Activated B cell treated with CpG ODN at 0.5 μM for 24 hours (primary cell): ENCODE measurements at places on chromosomes 16 and 17. TPM values are rescaled to one million over a fixed set of nuclear protein-coding genes. Genes with fewer than 3 reads are reported as not detected.

DNA sequence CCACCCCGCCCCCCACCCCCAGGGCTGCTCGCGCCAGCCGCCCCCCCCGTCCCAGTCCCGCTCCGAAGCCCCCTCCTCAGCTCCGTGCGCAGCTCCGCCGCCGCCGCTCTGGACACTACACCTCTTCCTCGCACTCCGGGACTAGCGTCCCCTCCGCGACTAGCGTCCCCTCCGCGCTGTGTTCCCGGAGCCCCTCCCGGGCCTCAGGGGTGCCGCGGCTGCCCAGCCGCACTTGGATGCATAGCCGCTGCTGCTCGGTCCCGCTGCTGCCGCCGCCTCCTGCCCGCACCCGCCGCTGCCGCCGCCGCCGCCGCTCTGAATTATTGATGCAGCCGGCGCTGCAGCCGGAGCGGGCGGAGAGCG lies at the start of gene CBLN1:
Gene CBLN1 (minus strand): TSS at position 359 of the 363 bp plus-strand sequence. CDS start 373 bp downstream, outside the sequence.
- no peak for DNase-seq
- H3K27ac ChIP-seq = no peak within 1 kb of the TSS

ACSM5 gene
- total RNA-seq = not detected in 2 replicates

DNA sequence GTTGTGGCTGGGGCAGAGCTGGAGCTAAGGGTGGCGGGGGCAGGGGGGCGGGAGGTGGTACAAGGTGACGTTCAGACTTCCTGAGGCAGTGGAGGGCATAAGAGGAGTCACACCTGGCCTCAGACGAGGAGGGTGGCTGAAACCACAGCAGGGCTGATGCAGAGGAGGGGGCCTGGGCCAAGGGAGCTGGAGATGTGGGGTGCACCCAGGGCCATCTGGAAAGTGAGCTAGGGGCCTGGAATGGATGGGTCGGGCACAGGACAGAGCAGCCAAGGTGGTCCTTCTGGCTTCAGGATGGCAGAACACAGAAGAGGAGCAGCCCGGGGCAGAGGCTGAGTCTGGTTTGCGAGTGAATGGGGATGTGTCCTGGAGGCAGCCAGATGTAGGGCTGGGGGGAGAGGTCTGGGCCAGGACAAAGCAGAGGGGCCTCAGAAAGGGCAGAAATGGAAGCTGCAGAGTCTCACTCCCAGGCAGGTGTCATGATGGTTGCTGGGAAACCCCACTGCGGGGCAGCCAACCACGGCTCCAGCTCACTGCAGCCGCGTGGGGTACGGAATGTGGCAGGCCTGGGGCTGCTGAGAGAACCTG lies 57.6 kb downstream of the PRMT7 start:
- peak overlapping the region; percentile 44 for H3K4me3 ChIP-seq
- peaks cover 2% of the 10 kb centered on the region for H3K27me3 ChIP-seq
- H3K27ac ChIP-seq = peak overlapping the region; percentile 66
- H3K4me1 ChIP-seq = peaks cover 54% of the 10 kb centered on the region
- H3K36me3 ChIP-seq = no peaks in the 10 kb centered on the region

DNA sequence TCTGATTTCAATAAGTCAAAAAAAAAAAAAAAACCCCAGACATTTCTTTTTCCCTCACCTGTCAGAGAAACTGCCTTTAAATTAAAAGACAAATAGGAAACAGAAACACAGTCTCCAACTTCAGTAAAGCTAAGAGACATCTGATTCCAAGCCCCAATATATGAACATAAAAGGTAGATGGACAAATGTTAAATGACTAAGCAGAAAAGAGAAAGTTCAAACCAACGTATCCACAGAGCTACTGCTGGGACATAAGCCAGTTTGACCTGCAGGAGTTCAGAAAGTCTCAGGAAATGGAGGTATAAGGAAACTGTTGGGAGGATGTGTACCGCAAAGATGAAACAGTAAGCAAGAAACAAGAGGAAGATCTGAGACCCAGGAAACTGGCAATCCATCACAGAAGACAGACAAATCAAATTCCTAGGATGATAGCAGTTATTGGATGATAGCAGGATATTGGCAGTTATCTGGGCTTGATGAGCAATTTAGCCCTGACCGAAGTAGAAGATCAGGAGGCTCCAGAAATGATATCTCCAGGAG lies 135.0 kb downstream of the BRIP1 start:
- H3K4me3 ChIP-seq = no peak overlapping the region
- no peaks in the 10 kb centered on the region for H3K4me1 ChIP-seq
- no peaks in the 10 kb centered on the region for H3K36me3 ChIP-seq
- no peak for DNase-seq

ZG16 gene
- total RNA-seq = not detected in 2 replicates

KRT9 gene
- total RNA-seq = not detected in 2 replicates

GRCh38 chr17:17226451-17227265 lies 10.3 kb downstream of the FLCN start:
- H3K36me3 ChIP-seq = peaks cover 94% of the 10 kb centered on the region
- H3K27ac ChIP-seq = no peak overlapping the region
- DNase-seq = no peak
- no peaks in the 10 kb centered on the region for H3K27me3 ChIP-seq
- H3K4me3 ChIP-seq = no peak overlapping the region

DNA sequence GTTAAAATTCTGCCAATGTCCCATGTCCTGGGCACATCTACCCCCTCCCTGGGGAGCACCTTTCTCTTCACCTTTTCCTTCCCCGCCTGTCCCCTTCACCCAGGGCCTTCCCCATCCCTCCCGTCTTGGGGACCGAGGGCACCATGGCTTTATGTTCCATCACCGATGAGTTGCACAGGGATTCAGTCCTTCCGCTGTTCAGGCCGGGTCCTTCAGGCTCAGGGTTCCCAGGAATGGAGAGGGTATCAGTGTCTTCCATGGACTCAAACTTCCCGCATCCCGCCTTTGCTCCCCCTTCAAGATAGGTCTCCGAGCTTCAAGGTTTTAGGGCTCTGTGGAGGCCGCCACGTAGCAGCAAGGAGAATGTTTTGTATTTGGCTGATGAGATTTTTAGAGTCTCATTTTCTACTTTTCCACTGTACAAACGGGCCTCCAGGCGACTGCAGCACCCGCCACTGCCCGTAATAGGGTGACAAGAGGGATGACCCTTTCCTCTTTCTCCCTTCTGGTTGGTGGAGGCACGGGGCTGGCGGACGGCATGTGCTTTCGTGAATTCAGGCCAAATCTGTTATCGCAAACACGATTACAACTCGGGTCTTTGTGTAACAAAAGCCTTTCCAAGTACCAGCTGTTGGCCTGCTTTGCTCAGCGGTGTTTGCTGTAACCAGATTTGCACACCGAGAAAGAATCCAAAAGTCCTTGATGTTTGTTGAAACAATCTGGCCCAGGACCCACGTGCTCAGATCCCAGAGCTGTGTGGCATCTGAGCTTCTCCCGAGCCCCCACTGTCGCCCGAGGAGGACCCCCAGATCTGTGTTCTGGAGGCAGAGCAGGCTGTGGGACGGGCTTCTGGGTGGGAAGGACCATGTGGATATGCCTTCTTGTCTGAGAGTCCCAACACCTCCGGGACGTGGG lies 236.3 kb downstream of the SEC14L1 start:
- peaks cover 2% of the 10 kb centered on the region for H3K36me3 ChIP-seq
- no peak overlapping the region for H3K4me3 ChIP-seq
- H3K27me3 ChIP-seq = no peaks in the 10 kb centered on the region
- H3K4me1 ChIP-seq = peaks cover 45% of the 10 kb centered on the region
- no peak overlapping the region for H3K27ac ChIP-seq
- no peak for DNase-seq

- no peak for DNase-seq
- no peak overlapping the region for H3K27ac ChIP-seq
- no peak overlapping the region for H3K4me3 ChIP-seq
- H3K4me1 ChIP-seq = peaks cover 32% of the 10 kb centered on the region
These were observed 79.9 kb upstream of the CBX4 start for GRCh38 chr17:79919164-79919585.

GRCh38 chr16:83926726-83927397 lies 26.2 kb upstream of the OSGIN1 start:
- no peak overlapping the region for H3K4me3 ChIP-seq
- peaks cover 5% of the 10 kb centered on the region for H3K4me1 ChIP-seq
- H3K36me3 ChIP-seq = peaks cover 26% of the 10 kb centered on the region
- DNase-seq = peak; percentile 56
- no peak overlapping the region for H3K27ac ChIP-seq

DNA sequence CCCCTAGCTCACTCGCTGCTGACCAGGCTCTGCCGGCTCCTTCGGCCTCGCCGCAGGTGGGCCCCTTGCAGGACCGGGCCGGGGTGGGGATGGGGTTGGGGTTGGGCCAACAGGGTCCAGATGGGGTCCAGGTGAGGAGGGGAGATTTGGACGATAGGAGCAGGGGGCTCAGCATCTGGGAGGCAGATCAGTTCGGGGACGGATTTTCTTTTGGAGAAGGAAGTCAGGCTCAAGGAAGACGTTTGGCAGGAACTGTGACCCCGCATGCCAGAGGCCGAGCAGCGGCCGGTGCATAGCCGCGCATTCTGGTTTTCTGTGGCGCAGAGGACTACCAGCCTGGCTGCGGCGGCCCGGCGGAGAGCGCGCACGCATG lies 845 bp upstream of the ALDOA start:
- H3K27me3 ChIP-seq = no peaks in the 10 kb centered on the region
- peak overlapping the region; percentile 99 for H3K4me3 ChIP-seq
- peaks cover 35% of the 10 kb centered on the region for H3K4me1 ChIP-seq
- peak overlapping the region; percentile 99 for H3K27ac ChIP-seq
- H3K36me3 ChIP-seq = peaks cover 33% of the 10 kb centered on the region
- DNase-seq = no peak

- H3K27ac ChIP-seq = no peak overlapping the region
- peaks cover 2% of the 10 kb centered on the region for H3K4me1 ChIP-seq
These were observed 6.9 kb upstream of the UTP6 start for GRCh38 chr17:31908386-31908785.

DNA sequence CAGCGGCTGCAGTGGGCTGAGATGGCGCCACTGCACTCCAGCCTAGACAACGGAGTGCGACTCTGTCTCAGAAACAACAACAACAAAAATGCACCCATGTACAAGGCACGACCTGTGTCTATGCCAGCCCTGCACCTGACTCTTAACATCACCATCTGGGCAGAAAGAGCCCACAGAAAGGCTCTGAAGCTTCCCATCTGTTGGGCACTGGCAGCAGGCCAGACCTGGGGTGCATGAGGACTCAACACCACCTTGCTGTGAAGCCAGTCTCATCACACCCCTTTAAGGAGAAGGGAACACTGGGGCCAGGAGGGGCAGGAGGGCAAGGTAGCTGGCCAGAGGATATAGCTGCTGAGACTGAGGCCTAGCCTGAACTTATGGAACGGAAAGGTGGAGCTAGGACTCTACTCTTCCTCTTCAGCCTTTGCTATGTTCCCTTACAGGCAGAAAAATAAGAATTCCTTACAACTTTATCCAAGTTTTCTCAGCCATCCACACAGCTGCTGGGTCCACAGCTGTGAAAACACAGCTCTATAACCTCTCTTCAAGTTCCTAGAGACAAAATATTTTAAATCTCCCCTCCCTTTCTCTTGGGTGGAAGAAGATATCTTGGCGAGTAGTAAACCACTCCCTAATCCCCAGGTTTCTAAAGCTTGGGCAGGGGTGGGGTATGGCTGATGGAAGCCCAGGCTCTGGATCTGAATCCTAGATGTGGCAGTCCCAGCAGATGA lies 2.8 kb downstream of the ELOB start:
- no peak overlapping the region for H3K4me3 ChIP-seq
- no peaks in the 10 kb centered on the region for H3K27me3 ChIP-seq
- H3K36me3 ChIP-seq = peaks cover 68% of the 10 kb centered on the region
- no peak overlapping the region for H3K27ac ChIP-seq
- no peak for DNase-seq

GRCh38 chr16:48617104-48617705 lies 7.2 kb upstream of the N4BP1 start:
- no peak overlapping the region for H3K27ac ChIP-seq
- H3K4me3 ChIP-seq = no peak overlapping the region
- H3K36me3 ChIP-seq = no peaks in the 10 kb centered on the region
- no peak for DNase-seq
- H3K27me3 ChIP-seq = peaks cover 9% of the 10 kb centered on the region
- peaks cover 27% of the 10 kb centered on the region for H3K4me1 ChIP-seq

GRCh38 chr16:58197314-58198012 lies 443 bp downstream of the CSNK2A2 start:
- no peaks in the 10 kb centered on the region for H3K27me3 ChIP-seq
- peak overlapping the region; percentile 87 for H3K4me3 ChIP-seq
- peak overlapping the region; percentile 52 for H3K27ac ChIP-seq
- DNase-seq = peak; percentile 24

- peaks cover 67% of the 10 kb centered on the region for H3K4me1 ChIP-seq
- peaks cover 47% of the 10 kb centered on the region for H3K36me3 ChIP-seq
- peak overlapping the region; percentile 93 for H3K27ac ChIP-seq
- no peak for DNase-seq
- peak overlapping the region; percentile 86 for H3K4me3 ChIP-seq
These were observed 1.2 kb downstream of the SNX20 start for GRCh38 chr16:50679676-50680555.

GRCh38 chr17:70987867-70988340 lies 818.6 kb downstream of the KCNJ2 start:
- no peak for DNase-seq
- H3K27me3 ChIP-seq = no peaks in the 10 kb centered on the region
- H3K4me3 ChIP-seq = no peak overlapping the region
- H3K4me1 ChIP-seq = no peaks in the 10 kb centered on the region
- no peaks in the 10 kb centered on the region for H3K36me3 ChIP-seq

ADGRG1 gene
- 0.13 and 0.15 TPM in 2 replicates for total RNA-seq

DNA sequence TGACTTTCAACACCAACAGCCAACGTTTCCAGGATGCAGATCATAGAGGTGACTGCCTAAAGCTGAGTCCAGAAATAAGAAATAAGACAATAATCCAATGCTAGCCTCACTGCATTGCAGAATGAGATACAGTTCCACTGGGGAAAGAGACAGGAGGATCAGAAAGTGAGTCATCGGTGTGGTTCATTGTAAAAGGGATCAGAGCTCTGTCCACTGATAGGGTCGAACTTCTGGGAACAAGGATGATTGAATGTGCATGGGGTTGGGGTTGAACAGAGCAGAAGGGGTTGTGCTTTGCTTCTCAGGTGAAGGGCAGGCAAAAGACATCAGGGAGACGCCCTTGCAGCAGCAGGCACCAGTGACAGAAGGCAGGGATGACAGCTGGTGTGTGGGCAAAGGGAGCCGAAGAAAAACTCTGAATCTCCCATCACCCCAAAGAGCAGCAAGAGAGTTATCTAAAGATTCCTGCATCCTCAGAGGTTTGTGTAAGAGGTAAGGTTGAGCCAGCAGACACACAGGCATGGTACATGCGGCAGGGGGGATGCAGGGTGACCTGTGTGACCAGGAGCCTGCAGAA lies 16.4 kb downstream of the CLEC10A start:
- H3K4me3 ChIP-seq = no peak overlapping the region
- H3K27me3 ChIP-seq = peaks cover 31% of the 10 kb centered on the region
- H3K4me1 ChIP-seq = peaks cover 2% of the 10 kb centered on the region
- H3K27ac ChIP-seq = no peak overlapping the region
- no peak for DNase-seq

- peaks cover 7% of the 10 kb centered on the region for H3K4me1 ChIP-seq
- H3K36me3 ChIP-seq = no peaks in the 10 kb centered on the region
- H3K4me3 ChIP-seq = no peak overlapping the region
- no peak overlapping the region for H3K27ac ChIP-seq
These were observed 69.8 kb downstream of the MRM1 start for GRCh38 chr17:36671144-36671543.
